CD4-positive, alpha-beta T cell treated with Interleukin-21 for 1 hour (primary cell): ENCODE measurements at places on chromosomes 2 and 18.
A peak's percentile ranks its signal among the peaks of the same experiment; 100 is the strongest.

GRCh38 chr2:133253793-133254192, 314.5 kb downstream of the NCKAP5 start:
- no peak for DNase-seq

- DNase-seq = no peak
Measured at GRCh38 chr2:101731221-101732054, 33.9 kb downstream of the MAP4K4 start.

GRCh38 chr2:158432117-158432516, 24.4 kb downstream of the CCDC148 start:
- no peak for DNase-seq

DNA sequence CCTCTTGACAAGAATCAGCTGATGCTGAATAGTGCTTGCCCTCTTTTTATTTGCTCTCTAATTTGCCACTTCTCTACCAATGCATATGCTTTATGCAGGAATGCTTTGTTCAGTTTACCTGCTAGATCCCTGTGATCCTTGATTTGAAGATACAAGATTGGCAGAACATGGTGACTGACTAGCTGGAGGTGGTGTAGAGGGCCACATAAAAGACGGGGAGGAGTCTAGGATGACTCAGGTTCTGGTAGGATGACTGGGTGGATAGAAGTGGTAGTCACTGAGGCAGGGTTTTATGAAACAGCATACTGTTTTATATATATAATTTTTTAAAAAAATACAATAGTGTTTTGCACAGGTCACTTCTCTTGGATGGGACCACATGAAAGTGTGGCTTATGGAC, 6.3 kb upstream of the ADGRF3 start:
- DNase-seq = no peak

DNA sequence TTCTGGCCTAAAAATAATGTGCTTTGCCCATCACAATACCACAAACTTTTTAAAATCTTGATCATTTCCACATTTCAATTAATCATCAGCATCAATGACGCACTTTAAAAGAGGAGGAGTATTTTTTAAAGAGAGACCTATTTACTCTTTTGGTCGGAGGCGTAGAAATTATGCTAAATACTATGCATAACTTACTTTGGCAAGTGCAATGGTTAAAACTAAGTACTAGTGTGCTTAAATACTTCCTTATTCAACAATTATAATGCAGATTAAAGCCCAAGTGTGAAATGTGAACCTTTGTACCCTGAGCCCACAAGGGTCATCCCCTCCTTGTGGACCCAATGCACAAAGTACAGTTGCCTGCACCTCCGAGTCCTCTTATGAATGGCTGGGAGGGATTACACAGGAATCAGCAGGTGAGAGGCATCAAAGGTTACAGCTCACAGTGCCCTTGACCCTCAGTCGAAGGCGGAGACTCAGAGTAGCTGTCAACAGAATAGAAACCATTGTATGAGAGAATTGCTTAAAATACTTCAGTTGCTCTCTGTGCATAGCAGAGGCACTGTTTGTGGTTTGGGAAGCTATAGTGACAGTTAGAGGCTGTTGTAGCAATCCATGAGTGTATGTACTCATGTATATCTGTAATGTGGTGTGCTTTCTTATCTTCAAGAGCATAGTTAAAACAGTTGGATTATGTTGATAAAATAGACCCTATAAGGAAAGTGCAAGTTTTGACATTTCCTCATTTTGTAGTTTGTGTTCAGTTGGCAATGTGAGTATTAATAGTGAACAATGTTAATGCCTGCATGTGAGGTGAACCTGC, 151.7 kb upstream of the ITGA4 start:
- peak; percentile 69 for DNase-seq

DNA sequence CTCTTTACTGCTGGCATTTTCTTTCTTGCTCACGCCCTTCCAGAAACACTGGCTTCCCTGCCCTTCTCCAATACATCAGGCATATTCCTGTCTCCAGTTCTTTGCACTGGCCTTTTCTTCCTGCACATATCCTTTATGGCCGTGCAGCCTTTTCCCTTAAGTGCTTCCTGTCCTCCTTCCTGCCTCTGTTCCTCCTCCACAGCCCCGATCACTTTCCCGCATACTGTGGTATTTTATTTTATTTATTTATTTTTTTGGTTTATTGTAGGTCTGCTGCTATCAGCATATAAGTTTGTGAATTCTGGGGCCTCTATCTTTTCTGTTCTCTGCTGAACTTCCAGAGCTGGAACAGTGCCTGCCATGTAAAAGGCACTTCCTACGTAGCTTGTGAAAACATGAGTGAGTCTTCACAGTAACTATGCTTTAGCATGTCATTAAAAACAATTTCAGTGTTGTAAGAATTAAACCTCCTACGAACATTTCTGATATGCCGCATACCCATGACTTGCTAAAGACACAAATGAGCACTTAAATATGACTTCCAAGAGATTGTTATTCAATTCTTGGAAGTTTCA, 289.1 kb downstream of the TRIB2 start:
- DNase-seq = no peak

- peak; percentile 55 for DNase-seq
Measured at GRCh38 chr2:98454500-98455235, 10.0 kb downstream of the INPP4A start.

DNA sequence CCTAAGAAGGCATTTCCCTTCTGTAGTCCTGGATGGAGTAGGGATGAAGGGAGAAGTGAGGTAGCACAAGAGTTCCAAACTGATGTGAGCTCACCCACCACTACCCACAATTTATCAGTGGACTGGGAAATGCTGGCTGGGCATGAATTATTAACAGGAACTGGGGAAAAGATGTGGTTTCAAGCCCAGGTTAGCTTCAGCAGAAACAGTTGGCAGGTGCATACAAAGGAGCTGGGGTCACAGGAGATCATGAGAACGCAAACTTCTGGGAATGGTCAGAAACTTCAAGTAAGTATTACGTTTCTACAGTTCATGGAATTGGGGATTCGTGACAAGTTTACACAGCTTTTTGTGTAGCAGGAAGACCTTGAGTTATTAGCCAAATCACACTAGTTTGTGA, 5.4 kb downstream of the CCDC141 start:
- DNase-seq = no peak

DNA sequence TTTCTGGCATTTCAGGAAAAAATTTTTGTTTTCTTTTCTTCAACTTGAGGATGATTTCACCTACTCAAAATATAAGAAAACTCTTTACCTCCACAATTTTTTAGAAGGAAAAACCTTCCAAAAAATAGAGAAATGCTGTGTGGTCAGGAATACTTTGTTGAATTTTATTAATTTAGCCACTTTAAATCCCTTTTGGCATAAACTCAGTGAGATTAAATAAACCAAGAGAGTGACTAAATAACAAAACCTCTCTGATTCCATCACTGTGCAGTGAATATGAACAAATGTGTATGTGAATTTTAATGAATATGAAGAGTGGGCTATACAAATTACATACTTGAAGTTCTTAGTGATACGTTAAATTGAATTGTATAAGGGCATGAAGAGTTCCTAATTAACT, 25.8 kb upstream of the CYTIP start:
- no peak for DNase-seq

- DNase-seq = no peak
Measured at GRCh38 chr2:214630402-214631045, 179.0 kb downstream of the BARD1 start.

DNA sequence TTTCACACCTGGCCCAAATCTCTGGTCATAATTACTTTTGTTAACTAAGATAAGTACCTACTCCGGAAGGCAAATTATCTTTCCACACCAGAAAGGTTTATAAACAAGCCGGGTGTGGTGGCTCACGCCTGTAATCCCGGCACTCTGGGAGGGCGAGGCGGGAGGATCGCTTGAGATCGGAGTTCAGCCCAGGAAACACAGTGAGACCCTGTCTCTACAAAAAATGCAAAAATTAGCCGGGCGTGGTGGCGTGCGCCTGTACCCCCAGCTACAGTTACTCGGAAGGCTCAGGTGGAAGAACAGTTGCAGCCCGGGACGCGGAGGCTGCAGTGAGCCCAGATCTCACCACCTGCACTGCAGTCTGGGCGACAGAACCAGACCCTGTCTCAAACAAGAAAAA, 2.1 kb downstream of the PUM2 start:
- DNase-seq = no peak

GRCh38 chr2:4175343-4175742, 472.0 kb downstream of the DCDC2C start:
- no peak for DNase-seq

- no peak for DNase-seq
Measured at GRCh38 chr2:123040506-123040905, 984.6 kb upstream of the CNTNAP5 start.

DNA sequence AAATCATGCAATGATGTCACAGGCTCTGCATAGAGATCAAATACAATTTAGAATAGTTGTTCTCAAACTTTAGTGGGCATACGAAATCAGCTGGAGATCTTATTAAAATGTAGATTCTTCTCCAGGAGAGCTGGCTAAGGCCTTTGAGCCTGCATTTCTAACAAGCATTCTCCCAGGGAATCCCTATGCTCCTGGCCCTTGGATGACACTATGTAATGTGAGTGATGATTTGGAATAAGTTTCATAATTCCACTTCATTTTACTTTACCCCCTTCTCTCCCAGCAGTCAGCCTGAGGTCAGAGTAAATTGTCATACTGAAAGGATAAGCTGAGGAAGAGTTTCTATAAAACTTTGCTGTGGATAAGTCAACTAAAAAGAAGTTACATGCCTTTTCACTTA, 189.1 kb downstream of the UBE2E3 start:
- DNase-seq = no peak

DNA sequence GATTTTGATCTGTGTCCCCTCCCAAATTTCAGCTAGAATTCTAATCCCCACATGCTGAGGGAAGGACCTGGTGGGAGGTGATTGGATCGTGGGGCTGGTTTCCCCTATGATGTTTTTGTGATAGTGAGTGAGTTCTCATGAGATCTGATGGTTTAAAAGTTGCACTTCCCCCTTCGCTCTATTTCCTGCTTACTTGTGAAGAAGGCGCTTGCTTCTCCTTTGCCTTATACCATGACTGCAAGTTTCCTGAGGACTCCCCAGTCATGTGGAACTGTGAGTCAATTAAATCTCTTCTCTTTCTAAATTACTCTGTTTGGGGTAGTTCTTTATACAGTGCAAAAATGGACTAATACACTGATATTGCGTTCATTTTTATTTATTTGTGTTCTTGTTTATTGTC, 636.8 kb upstream of the LINC00305 start:
- DNase-seq = no peak

DNA sequence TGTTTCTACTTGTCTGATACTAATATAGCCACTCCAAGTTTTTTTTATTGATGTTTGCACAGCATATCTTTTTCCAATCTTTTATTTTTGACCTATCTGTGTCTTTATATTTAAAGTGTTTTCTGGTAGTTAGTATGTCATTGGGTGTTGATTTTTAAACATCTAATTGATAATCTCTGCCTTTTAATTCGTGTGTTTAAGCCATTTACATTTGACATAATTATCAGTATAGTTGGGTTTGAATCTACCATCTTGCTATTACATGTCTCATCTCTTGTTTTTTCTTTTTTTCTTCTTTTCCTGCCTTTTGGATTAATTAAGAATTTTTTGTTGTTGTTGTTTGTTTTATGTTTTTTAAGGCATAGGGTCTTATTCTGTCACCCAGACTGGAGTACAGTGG, 44.2 kb downstream of the TAF1B start:
- no peak for DNase-seq

- no peak for DNase-seq
Measured at GRCh38 chr2:63432373-63432772, 155.9 kb downstream of the WDPCP start.

DNA sequence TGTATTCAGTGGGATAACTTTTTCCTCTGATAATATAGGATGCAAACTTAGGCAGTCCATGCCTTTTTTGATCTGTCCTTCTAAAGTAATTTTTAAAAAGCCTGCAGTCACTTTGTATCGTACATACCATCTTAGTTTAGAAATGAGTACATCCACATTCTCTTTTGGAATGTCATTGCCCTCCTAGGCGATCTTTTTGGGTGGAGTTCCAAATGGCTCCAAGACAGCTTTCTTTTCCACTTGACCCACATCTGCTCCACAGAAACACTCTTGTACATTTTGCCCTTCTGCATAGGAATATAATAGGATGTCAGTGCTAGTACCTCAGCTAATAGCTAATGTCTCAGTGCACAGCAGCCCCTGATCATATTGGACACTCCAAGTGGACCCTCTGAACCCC, 21.8 kb upstream of the HTR2B start:
- DNase-seq = no peak

- no peak for DNase-seq
Measured at GRCh38 chr2:138293045-138293444, 208.5 kb upstream of the SPOPL start.

- DNase-seq = no peak
Measured at GRCh38 chr2:19028587-19029375, 329.6 kb downstream of the OSR1 start.

- no peak for DNase-seq
Measured at GRCh38 chr2:147440734-147441133, 404.1 kb upstream of the ACVR2A start.

DNA sequence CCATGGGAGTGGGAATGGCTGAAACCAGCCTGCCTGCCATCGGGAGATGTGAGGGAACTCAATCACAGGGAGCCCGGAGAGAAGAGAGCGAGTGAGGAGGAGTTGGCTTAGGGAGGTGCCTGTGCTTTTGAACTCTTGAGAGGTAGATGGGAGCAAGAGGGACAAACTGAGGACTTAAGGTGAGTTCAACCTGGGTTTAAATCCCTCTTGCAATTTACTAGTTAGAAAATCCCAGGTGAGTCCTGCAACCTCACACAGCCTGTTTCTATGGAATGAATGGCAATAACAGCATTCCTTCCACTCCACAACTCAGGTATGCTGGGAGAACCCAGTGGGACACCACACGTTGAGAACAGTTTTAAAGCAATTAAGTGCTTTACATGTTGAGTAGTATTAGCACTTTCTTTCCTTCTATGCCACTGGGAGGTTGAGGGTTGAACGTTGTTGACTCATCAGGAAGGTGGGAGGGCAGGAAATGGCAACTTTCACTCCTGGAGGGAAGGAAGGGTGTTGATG, 57.3 kb downstream of the VIT start:
- DNase-seq = no peak

GRCh38 chr2:18455236-18455862, 105.1 kb downstream of the RDH14 start:
- no peak for DNase-seq

GRCh38 chr2:218871345-218872302, 9.0 kb upstream of the WNT10A start:
- peak; percentile 28 for DNase-seq

GRCh38 chr18:79248495-79249060, 147.2 kb upstream of the NFATC1 start:
- DNase-seq = no peak

- DNase-seq = no peak
Measured at GRCh38 chr2:54476852-54477251, 20.7 kb downstream of the SPTBN1 start.
